ENCODE measurements at places on chromosomes 2 and 18.

DNA sequence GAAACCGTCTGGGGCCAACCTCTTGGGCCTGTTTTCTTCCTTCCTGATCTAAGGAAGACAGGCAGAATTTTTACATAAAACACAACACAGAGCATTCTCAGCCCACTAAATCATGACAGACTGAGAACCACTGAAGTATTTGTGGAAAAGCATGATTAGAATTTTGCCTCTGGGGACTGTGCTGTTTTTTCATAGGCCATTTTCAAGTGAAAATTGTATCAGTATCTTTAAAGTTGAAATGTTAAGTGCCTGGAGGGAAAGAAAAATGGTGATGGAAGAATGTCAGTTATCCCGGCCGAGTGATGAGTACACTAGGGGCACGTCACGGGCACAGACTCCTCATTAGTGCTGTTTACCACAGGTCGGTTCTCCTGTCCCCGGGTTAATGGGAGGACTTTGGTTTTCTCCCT lies 36.9 kb downstream of the EHD3 start:
- no peak for DNase-seq

DNA sequence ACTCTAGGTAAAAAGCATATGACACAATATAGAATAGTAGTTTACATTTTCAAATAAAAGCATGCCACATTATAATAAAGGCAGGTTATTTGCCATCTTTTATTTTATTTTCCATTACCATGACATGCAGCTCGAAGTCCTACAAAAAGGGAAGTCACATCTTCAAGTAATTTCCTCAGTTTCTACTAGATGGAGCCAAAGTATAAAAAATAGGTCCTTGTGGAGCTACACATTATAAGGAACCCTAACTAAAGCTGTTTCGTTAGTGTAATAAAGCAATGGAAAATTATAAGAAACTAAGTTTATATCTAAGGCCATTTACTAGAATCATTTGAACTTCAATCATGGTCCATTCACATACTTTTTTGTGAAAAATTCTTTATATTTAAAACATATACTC lies 674.5 kb downstream of the KCNJ3 start:
- no peak for DNase-seq

DNA sequence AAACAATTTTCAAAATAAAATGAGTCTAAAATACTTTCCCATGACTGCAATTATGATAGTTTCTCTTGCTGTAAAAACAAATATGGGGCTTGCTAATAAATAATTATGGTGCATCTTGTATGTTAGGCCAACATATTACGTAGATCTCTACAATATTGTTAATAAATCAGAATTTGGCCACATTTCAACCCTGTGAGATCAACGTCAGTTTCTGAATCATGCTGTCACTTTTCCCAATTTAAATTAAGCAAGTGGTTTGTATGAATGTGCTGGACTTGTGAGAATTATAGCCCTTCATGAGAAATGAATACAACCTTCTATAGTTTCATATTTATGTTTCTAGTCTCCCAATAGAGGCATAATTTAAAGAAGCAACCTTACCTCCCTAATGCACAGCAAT lies 808.9 kb downstream of the SUCLG1 start:
- DNase-seq, result no peak

DNA sequence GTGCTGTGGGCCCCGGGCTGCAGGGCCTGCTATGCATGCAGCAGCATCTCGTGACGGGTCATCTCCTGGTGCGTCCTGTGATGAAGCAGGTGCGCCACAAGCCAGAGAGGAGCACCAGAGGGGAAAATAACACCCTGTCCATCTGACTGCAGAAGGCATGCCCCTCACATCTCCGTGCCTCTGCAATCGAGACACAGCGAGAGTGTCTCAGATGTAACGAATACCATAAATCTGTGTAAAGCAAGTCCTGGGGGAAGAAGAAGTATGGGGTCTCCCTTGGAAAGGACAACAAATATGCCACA lies 137.5 kb downstream of the PTGR3 start:
- DNase-seq, result no peak

- DNase-seq, result no peak
These were observed 7.4 kb upstream of the HES6 start for GRCh38 chr2:238247002-238247822.

- DNase-seq, result no peak
These were observed 87.0 kb upstream of the TMEM200C start for GRCh38 chr18:5982332-5982731.

GRCh38 chr2:108444941-108445840 lies 3.8 kb upstream of the GCC2 start:
- no peak for DNase-seq

DNA sequence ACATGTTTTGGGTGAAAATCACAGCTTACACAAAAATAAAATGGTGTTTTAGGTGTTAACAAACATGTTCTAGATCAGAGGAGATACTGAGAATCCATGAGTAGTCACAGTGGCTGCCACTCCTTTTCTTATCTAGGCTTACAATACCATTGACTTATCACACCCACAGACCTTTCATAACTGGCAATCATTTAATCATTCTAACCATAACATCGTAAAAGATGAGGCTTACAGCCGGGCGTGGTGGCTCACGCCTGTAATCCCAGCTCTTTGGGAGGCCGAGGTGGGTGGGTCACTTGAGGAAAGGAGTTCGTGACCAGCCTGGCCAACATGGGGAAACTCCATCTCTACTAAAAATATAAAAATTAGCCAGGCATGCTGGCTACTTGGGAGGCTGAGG lies 18.8 kb upstream of the SERPINB5 start:
- DNase-seq, result no peak

DNA sequence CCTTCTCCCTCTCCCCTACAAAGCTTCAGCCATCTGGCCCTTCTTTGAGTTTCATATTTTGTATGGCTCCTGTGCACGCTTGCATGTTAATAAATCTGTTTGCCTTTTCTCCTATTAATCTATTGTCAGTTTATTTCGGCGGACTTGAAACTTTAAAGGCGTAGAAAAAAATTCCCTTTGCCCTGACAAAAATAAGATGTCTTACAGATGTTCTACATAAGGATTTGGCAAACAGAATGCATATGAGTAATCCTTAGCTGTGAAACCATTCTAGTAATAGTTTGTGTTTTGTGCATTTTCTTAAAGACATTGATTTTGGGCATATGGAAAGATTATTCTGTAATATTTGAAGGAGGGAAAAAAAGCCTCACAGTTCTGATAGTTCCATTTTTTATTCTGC lies 15.0 kb upstream of the BMPR2 start:
- DNase-seq, result no peak

- no peak for DNase-seq
These were observed 78.0 kb downstream of the LIPG start for GRCh38 chr18:49639643-49640391.

GRCh38 chr2:11344956-11345677 lies 681 bp upstream of the ROCK2 start:
- DNase-seq, result no peak

DNA sequence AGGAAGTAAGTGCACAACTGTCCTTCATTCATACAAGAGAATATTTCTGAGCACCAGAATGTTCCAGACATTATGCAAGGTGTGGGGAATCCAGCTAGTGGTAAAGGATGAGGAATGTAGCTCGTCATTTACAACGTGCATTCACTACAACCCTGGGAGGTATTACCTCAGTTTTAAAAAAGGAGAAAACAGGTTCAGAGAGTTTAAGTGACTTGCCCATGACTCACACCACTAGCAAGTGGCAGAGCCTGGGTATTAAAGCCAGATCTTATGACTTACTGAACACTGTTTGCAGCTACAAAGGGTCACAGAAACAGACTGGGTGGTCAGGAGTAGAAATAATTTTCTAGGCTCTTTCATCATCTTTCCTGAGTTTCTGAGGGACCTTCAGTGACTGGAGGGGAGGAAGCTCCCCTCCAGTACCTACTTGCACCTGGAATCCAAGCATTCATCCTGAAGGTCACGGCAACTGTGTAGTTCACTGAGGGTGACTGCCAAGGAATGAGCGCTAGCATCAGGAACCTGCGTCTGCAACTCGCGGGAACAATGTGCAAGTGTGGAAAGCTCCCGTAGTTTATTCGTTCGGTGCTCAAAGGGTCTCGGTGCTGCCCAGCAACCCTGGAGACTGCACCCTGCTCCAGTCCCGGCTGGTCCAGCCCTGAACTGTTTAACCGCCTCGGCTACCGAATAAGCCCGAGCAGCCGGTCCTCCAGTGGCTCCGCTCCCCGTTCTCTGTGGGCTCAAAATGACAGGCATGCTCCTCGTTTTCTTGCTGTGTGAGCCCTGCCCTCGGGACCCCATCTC lies 647 bp downstream of the CCDC121 start:
- DNase-seq, result no peak

- no peak for DNase-seq
These were observed 5.5 kb downstream of the FZD5 start for GRCh38 chr2:207764096-207764630.

GRCh38 chr2:134973241-134974138 lies 54.9 kb downstream of the CCNT2 start:
- no peak for DNase-seq

DNA sequence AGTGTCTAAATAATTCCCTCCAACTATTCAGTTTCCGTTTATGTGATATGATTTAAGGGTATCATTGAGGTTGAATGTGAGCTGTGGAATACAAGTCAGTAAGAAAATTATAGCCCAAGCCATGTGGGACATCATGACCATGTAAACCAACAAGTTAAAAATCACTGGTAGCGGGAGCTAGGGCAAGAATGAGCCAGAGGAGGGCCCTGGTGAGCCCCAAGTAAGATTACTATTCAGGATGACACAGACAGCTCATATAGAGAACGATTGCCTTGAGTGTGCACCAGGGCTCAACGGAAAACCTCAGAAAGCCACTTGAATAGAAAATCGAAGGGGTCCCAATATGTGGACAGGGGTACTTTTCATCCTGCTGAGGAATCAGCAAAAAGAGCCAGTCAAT lies 87.8 kb upstream of the RBMS1 start:
- DNase-seq, result no peak

- no peak for DNase-seq
These were observed 13.2 kb upstream of the CD302 start for GRCh38 chr2:159811232-159811631.

- DNase-seq, result no peak
These were observed 291.2 kb upstream of the SLC14A2 start for GRCh38 chr18:45324101-45324494.

DNA sequence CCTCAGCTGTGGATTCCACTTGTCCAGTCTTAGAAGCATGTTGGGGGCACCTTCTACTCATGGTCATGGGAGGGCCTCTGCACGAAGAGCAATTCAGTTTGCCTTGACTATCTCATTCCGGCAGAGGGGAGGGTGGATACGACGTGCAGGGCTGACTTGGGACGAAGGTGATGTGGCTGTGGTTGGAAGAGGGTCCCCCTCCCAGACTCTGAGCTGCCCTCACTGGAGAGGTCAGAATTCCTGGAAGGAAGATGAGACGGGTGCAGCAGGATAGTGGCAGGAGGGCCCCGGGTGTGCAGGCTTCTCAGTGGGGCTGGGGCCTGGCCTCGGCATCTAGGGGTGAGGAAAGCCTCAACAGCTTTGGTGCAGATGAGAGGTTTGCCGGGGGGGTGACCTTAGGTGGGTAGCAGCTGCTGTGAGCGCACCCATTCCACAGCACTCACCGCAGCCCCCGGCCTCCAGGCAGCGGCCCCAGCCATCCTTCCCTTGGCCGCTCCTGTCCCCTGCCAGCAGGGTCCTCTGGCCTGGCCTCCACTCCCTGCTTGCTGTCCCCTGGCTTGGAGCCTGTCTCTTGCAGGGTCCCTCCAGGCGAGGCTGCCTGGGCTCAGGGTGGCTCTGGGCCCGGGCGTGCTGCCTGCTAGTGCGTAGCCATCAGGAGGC lies 3.2 kb downstream of the RNPEPL1 start:
- DNase-seq, result peak; percentile 9

- DNase-seq, result no peak
These were observed 404.8 kb downstream of the TXNL1 start for GRCh38 chr18:56233595-56233994.

DNA sequence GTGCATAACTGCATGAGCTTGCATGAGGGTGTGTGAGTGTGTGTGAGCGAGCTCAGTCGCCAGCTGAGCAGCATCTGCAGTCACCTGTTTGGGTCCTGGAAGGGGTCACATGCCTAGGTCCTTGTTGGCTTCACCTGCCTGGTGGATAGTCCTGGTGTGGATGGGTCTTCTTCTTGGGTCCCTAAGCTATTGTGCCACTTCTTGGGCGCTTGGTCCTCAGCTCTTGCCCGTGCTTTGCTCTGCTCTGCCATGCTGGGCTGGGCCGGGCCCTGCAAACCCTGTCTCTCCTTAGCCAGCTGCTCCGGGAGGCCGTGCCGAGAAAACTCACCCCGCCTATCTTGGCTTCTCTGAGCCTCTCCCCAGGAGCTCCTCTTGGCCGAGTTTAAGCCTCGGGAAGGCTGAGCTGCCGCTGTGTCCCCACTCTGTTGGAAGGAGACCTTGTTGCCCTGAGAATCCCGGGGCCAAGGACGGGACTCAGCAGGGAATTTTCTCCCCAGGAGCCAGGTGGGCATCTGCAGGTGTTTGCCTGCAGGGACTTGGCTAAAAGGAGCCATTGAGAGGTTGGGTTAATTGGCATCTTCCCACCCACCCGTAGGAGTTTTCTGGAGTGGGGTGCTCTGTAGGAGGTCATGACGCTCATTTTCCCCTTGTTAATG lies 300.8 kb downstream of the NDUFA10 start:
- no peak for DNase-seq

GRCh38 chr2:70068119-70068518 lies 19.2 kb upstream of the PCBP1 start:
- DNase-seq, result no peak

DNA sequence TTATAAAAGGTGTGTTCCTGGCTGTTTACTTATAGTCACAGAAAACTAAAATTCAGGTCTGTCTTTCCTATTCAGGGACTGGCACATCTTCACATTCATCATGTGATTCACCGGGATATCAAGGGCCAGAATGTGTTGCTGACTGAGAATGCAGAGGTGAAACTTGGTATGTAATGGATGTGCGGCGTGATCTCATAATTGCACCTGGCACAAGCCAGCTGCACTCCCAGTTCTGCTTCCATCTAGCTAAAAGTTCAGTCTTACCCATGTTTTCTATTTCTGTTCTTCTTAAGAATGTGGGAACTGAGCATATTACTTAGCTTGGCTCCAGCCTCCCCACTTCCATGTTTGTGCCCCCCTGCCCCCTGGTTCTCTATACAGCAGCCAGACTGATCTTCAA lies 131.9 kb downstream of the MAP4K4 start:
- DNase-seq, result no peak

GRCh38 chr2:232434563-232435374 lies 21.2 kb upstream of the ALPI start:
- DNase-seq, result no peak

DNA sequence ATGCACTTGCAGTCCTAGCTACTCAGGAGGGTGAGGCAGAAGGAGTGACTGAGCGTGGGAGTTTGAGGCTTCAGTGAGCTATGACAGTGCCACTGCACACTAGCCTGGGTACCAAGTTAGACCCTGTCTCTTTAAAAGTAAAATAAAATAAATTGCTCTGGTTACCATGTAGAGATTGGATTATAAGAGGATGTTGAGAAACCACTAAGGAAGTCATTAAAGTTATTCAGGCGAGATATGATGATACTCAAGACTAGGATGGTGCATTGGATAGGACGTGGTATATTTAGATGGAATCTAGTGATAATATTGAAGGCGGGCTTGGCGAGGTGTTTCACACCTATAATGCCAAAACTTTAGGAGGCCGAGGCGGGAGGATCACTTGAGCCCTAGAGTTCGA lies 50.6 kb downstream of the BMPR2 start:
- DNase-seq, result no peak

- no peak for DNase-seq
These were observed 72.5 kb upstream of the RGPD5 start for GRCh38 chr2:109721626-109722025.

Data from activated naive CD4-positive, alpha-beta T cell treated with anti-CD3 and anti-CD28 coated beads, Interleukin-2, amount 50 U/mL, for 16 hours (primary cell).